ENCODE measurements at places on chromosomes 13 and 19. TPM values are rescaled to one million over a fixed set of nuclear protein-coding genes. Genes with fewer than 3 reads are reported as not detected.

VN1R2 gene
- total RNA-seq = not detected

GPR42 gene
- total RNA-seq = not detected

ZNF808 gene
- total RNA-seq = 25.7 TPM

CASP14 gene
- not detected for total RNA-seq

SLC5A5 gene
- total RNA-seq = 1.7 TPM

CYP4F8 gene
- total RNA-seq = not detected

FPR2 gene
- total RNA-seq = not detected

ARRDC5 gene
- not detected for total RNA-seq

OR7C1 gene
- total RNA-seq = not detected

CBARP gene
- total RNA-seq = 0.46 TPM

SLC17A7 gene
- not detected for total RNA-seq

DCT gene
- total RNA-seq = not detected

CILP2 gene
- 0.18 TPM for total RNA-seq

UBE2L5 gene
- total RNA-seq = not detected

NOTCH3 gene
- total RNA-seq = not detected

LILRA2 gene
- not detected for total RNA-seq

BRME1 gene
- 7.3 TPM for total RNA-seq

PLPPR3 gene
- total RNA-seq = not detected

FAAP24 gene
- 8.4 TPM for total RNA-seq

FXYD5 gene
- total RNA-seq = 272 TPM

FUT3 gene
- not detected for total RNA-seq

GPR183 gene
- 4.3 TPM for total RNA-seq

HSH2D gene
- total RNA-seq = 29.6 TPM

CCDC169 gene
- total RNA-seq = 0.28 TPM

EEF1AKMT1 gene
- 20.6 TPM for total RNA-seq

SOX21 gene
- total RNA-seq = not detected

ZNF578 gene
- 1.1 TPM for total RNA-seq

AMH gene
- total RNA-seq = 10.0 TPM

PIK3R2 gene
- total RNA-seq = 18.5 TPM

FCER2 gene
- 1.7 TPM for total RNA-seq
